GM12865 (cell line): ENCODE measurements at places on chromosomes 13 and 19.

DNA sequence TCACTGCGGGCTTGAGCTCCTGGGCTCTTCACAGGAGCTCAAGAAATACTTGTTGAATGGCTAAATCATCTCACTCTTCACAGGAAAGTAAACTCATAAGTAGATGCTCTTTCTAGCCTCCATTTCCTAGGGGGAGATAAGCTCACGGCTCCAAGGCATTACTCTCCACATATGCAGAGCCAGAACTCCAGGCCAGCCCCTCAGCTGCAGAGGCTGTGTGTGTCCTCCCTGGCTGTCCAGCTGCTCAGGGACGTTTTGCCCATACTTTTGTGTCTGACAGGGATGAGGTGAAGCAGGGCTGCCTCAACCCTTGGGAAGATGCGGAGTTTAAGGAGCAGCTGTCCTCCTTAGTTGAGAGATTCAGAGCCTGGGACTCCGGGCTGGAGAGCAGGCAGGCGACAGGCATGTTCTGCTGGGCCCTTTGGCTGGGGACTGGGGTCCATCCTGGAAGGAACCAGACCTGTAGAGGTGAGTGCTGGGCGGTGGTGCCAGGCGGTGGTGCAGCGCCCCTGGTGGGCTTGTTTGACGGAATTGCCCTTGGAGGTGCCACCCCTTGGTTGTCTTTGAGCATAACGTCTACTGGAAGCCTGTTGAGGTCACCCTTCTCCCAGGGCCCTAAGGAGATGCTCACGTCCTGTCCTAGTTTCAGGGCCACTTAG lies 20.5 kb upstream of the SLC15A1 start:
- no peak for DNase-seq

DNA sequence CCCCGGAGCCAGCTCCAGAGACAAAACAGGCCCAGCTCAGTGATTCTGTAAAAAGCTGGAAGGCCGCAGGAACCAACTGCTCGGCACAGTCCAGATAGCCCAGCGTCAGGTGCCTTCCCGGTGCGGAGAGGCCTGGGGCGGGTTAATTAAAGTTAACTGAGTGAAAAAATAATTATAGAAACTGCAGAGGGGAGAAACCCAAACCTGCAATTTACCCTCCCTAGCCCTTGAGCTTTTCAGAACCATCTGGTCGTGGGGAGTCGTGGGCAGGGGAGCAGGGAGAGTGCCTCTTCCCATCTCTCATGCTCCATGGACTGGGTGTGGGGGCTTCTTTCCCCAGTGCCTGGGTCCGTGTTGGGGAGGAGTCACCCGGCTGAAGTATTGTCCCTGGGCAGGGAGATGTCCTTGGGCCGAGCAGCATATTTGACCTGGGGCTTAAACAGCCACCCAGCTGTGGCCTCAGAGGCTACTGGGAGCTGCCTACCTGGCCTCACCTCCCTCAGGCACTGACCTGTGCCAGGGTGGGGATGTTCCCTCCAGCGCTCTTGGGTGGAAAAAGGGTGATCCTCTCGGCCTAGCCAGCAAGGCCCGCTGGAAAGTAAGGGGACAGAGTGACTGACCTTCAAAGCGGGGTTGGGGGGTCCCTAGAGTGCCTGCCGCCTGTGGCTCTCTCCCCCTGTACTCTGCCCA lies 65.9 kb downstream of the CHST8 start:
- DNase-seq: no peak

DNA sequence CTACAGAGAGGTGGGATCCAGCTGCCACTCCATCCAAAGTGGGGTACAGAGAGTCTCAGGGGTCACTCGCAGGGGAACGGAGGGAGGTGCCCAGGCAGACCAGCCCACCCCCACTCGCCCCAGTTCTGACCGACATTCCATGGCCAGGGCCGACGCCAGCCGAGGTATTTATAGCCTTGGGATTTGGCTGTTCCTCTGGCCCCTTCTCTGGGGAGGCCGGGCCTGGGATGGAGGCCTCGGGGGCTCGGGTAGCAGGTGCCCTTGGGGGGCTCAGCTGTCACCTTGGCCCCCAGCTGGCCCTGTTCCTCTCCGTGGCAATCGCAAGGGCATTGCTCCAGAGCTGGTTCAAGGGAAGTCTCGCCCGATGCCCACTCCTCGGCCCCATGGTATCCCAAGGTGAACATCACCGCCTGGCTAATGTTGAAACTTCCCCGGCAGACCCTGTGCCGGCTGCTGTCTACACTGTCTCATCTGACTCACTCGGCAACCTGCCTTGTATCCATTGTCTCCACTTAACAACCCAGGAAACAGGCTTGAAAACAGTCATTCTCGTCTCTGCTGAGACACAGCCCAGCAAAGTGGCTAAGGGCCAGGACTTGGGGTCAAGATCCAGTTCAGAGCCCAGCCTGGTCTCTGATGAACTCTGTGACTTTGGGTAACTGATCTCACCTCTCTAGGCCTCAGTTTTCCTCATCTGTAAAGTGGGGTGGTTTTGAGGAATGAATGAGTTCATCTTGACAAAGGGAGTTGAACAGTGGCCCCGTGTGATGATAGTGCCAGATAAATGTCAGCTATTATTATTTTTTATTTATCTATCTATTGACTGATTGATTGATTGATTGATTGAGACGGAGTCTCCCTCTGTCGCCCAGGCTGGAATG lies 9.7 kb downstream of the PRKACA start:
- no peak for DNase-seq

DNA sequence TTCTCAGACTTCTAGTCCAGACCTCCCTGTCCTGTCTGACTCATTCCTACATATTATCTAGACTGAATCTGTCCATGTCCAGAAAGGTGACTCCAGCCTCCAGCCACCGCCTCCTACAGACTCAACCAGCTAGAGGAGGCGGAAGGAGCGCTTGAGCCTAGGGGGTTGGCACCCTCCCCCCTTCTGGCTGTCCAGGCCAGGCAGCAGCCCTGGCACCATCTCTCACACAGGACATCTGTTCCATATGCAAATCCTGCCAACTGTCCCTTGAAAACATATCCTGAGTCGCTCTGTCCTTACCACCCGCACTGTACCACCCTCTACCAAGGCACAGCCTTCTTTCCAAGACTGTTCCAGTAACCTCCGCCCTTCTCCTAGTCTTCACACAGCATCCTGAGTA lies 150.7 kb upstream of the WASF3 start:
- DNase-seq: no peak

DNA sequence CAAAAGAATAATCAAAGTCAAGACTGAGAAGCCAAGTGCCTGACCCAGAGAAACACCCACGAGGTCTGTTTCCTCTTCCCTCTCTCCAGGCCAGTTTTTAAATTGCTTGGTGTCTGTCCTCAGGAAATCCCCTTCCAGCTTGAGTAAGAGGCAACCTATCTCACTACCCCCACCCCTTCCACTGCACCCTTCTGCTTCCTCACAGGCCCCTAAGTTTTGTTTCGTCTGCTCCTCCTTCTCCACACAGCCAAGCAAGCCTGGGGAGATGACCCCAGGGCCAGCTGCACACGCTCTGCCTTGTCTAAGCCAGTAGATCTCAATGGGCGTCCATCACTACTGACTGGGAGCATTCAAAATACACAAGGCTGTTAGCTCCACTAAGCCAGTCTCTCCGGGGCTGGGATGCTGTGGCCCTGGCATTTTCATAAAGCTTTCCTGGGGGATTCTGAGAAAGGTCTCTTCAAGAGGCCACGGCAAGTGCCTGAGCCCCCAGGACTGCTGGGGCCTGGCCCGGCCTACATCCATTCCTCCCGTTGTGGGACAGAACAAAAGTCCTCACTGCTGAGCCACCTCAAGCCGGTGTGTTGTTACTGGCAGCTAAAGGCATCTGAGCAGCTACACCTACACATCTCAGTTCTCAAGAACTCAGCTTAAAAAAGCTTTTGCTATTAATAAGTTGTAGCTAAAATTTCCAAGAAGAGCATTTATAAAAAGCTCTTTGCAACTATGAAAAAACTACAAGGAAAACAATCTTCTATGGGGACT lies 14.9 kb upstream of the IL4I1 start:
- peak; percentile 92 for DNase-seq

DNA sequence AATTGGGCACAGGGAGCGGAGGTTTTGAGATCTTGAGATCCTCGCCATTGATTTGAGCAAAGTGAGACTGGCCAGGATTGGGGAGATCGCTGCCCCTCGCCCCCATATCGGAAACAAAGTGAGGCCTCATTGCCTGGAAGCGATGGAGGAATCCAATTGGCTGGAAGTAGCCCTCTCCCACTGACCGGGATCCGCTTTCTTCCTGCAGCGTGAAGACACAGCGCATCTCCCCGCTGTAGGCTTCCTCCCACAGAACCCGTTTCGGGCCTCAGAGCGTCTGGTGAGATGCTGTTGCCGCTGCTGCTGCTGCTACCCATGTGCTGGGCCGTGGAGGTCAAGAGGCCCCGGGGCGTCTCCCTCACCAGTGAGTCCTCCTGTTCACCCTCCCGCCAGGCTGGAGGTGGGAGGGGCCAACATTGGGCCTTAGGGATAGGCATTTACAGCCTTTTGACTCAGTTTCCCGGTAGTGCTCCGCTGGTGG lies 438 bp downstream of the PRKCSH start:
- DNase-seq: peak; percentile 34

DNA sequence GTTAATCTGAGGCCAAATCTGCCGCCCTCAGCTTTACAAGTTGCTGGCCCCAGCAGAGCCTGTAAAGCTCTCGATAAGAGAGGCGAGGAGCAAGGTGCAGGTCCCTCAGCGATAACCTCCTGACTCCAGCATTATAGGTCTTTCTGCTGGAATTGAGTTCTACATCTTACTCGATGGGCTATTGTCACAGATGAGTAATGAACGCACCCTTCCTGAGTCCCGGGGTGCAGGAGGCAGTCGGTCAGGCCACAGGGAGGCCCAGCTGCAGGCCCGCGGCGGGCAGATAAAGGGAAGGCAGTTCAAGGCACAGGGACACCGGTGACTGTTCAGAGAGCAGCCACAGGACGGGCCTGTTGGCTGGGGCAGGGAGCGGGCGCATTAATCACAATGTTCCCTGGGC lies 157.6 kb upstream of the OBI1 start:
- DNase-seq: no peak

DNA sequence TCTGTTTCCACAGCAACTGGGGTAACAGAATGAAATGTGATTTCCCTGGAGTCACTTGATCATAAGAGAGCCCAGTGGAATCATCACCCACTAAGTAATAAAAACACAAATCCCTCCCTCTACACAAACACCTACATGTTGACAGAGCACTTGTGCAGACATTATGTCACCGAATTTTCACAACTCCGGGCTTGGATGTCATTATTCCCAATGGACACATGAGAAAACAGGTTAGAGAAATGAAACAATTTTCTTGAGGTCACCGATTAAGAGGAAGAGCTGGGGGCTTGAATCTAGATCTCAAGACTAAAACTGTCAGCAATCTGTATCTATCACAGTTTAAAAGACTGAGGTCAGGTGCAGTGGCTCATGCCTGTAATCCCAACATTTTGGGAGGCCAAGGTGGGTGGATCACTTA lies 3.1 kb downstream of the XRCC1 start:
- DNase-seq: no peak

DNA sequence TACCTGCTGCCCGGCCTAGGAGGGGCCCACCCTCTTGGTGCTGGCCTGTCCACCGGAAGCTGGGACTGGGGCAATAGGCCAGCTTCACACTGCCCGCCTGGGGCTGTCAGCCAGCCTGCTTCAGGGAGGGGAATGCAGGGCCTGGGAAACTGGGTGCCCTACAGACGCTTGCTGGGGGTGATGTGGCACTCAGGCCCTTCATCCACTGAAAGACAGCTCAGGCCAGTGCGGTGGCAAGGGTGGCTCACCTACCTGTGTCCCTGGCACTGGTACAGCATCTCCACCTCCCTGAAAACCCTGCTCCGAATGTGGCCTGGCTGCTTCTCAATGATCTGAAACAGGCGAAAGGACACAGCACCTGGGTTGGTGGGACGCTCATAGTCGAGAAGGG lies 7.8 kb downstream of the MKNK2 start:
- peak; percentile 21 for DNase-seq

DNA sequence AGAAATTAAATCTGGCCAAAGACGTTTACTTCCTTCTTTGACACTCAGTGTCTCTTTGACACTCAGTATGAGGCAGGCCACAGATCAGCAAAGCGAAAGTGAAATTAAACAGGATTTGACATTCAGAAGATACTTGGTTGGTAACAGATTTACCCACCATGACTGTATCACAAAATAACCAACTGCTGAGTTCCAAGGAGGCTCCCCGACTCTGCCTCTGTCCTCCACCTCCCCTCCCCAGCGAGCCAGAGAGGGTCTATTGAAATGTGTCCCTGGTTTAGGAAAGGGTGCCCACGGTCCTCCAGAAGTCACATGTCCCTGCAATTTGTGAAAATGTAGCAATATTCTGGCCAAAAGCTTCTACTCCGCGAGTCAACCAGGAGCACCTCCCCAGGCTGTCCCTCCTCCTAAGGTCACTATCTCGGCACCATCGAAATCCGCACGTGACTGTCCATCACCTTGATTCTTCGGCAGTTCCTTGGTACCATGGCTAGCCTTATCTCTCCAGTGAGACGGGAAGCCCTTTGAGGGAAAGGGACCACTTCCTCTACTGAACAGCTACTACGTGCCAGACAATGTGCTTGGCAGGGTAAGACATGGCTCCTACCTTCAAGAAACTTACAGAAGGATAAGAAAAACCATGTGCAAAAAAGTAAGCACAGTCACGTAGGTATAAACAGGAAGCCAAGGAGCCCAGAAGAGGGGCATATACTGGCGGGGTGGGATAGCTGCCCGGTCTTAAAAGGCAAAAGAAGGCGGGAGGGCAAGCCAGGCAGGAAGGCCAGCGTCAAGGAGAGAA lies 1.5 kb downstream of the N4BP2L1 start:
- DNase-seq: peak; percentile 84

DNA sequence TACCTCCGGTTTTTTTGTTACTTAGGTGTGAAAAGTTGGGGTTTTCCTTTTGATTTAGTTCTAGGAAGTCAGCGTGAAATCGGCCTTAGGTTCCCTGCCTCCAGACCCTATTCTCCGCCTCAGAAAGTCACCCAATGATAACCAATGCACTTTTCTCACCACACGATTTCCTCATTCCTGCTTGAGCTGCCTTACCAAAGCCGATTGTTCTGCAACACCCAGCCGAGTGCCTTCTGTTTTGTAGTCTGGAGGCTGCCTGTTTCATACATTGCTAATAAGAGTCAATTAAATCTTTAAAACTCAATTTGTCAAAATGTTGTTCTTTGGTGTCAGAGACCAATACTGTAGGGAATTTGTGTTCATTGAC lies 39.7 kb downstream of the GJA3 start:
- DNase-seq: no peak

DNA sequence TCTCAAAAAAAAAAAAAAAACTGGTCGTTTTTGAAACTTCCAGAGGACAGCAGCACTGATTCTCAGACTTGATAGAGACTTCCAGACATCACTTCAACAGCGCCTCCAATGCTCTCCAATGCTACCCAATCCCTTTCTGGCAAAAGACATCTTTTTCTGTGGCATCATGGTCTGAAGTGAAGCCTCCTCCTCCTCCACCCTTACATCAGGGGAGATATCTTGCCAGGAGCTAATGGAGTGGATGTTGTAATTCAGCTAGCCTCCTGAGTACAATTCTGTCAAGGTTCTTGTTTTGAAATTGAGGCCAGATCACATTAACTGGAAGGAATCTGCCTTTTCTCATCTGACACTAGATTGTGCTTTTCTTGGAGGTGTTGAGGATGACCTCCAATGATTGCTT lies 24.2 kb downstream of the FXYD5 start:
- DNase-seq: no peak

GRCh38 chr13:33637978-33638743 lies 179.8 kb upstream of the RFC3 start:
- DNase-seq: no peak
